ENCODE measurements at places on chromosomes 7 and 10.
A peak's percentile ranks its signal among the peaks of the same experiment; 100 is the strongest.

DNA sequence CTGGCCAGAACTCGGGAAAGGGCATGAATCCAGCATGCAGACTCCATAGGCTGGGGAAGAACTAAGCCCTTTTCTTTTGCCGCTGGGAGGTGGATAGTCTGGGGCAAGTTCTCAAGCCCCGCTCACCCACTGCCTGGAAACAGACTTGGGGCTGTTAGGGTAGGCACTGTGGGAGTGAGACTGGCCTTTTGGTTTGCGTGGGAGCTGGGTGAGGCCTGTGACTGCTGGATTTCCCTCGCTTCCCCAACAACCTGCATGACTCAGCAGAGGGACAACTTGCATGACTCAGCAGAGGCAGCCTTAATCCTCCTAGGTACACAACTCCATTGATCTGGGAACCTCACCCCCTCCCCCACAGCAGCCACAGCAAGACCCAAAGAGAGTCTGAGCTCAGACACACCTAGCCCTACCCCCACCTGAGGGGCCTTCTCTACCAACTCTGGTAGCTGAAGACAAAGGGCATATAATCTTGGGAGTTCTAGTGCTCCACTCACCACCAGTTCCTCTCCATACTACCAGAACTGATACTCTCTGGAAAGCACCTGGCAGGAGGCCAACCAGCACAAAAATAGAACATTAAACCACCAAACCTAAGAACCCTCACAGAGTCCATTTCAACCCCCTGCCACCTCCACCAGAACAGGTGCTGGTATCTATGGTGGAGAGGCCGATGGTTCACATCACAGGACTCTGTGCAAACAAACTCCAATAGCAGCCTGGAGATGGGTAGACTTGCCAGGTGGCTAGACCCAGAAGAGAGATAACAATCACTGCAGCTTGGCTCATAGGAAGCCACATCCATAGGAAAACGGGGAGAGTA, 81.4 kb upstream of the LAMB4 start:
- no peak for DNase-seq

DNA sequence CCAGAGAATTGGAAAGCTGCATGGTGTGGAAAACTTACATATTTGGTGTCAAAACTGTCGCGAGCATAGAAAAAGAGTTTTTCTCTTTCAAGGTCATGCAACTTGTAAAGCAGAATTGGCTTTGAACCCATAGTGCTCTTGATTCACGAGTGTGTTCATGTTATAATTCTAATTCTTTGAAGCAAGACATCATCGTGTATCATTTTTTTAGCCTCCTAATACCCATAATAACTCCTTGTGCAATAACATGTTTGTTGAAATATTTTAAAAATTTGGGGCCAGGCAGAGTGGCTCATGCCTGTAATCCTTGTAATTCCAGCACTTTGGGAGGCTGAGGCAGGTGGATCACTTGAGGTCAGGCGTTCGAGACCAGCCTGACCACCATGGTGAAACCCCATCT, 4.2 kb downstream of the CCL24 start:
- no peak for DNase-seq

DNA sequence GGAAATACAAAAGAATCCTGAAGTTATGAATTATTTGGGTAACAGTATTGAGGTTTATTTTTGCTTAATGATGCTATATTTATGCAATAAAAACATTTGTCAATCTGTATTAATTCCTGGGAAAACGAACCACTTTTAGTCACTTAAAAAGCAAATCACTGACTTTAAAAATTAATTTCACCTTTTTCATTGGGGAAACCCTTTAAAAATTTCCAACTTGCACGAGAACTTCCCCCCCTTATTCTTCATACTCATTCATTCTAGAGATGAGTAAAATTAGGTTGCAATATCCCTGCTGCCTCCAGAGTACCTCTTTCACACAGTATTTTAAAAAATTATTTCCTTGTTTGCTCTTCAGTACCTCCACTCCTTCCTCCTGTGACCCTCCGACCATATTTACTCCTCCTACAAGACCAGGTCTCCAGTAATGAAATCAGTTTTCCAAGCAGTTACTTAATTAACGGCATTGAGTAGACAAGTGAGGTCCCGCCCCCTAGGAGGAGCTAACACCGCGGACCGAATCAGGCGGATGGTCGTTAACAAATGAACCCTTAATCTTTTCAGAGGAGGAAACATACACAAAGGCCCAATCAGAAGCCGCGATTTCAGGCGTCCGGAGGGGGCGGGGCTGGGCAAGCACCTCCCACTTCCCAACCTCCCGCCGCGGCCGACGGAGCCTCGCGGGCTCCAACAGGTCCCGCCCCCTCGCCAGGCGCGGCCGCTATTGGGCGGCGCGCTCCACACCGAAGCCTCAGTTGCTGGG, 465 bp upstream of the TRIM24 start:
- peak; percentile 95 for DNase-seq

- DNase-seq, result no peak
Measured at GRCh38 chr7:133419041-133419440, 166.2 kb downstream of the EXOC4 start.

DNA sequence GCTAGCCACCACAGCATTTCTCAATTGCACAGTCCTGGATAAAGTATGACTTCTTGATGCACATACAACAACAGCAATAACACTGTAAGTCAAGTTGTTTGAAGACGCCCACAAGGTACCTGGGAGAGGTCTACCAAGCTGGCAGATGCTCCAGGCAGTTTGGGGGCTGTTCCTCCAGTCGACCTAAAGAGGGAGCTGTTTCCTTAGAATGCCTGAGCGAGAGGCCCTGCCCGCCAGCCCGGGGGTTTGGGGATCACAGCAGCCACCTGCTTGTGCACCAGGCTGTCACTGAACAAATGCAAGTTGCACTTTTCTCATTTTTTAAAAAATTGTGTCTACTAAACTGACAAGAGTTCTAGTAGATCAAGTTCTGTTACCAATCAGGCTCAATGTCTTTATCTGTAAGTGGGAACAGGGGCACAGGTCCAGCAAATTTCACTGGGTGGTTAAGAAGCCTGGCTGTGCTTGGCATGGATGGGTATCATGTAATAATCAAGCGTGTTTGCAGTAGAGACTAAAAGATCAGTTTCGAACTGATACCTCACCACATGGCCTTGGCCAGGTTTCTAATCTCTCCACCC, 193.8 kb upstream of the ADO start:
- peak; percentile 72 for DNase-seq

GRCh38 chr7:7517754-7518153, 17.9 kb downstream of the COL28A1 start:
- DNase-seq, result no peak

DNA sequence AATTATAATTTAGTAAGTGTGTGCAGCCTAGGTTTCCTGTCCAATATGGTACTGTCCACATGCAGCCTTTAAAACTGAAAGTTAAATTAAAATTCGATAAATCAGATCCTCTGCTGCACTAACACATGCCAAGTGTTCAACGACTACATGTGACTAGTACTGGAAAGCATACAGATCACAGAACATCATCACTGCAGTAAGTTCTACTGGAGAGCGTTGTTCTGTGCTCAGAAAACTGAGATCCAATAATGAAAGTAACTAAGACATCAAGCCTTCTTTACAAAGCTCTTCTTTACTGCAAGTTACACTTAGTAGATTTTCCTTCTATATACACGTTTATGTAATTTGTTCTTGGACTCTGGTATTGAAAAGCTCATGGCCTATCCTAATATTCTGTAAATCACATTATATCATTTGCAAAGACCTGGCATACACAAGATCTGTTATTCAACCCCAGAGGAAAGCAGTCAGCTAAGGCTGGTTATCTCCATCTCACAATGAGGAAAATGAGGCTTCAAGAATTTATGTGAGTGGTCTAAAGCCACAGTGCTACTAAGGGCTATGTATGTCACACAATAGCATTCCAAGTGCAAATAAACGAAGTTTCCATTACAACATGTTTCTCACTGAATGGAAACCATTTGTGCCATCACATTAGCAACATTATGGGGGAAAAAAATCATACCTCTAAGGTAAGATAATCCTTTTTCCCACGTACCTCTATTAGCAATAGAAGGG, 77.6 kb downstream of the VPS41 start:
- DNase-seq, result no peak

- no peak for DNase-seq
Measured at GRCh38 chr7:142528608-142529408, 220.5 kb upstream of the PRSS1 start.

- DNase-seq, result no peak
Measured at GRCh38 chr10:95835149-95835860, 72.5 kb upstream of the CC2D2B start.

GRCh38 chr7:96547371-96547811, 162.3 kb downstream of the SEM1 start:
- DNase-seq, result no peak

DNA sequence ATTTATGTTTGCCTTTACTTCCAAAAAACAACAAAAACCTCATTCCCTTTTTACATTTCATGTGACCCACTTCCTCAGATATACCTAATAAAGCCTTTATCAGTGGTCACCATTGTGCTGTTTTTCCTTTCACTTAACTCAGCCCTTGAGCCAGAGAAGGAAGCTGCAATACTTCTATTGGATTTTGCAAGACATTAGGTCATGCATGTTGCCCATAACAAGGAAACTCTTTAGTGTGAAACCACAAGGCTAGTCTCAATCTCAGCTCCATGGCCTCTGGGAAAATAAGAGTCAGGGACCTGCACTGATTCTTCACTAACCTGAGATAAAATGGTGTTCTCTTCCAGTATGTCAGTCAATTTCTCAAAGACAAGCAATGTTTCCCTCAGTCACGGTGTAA, 27.8 kb downstream of the STEAP4 start:
- no peak for DNase-seq

DNA sequence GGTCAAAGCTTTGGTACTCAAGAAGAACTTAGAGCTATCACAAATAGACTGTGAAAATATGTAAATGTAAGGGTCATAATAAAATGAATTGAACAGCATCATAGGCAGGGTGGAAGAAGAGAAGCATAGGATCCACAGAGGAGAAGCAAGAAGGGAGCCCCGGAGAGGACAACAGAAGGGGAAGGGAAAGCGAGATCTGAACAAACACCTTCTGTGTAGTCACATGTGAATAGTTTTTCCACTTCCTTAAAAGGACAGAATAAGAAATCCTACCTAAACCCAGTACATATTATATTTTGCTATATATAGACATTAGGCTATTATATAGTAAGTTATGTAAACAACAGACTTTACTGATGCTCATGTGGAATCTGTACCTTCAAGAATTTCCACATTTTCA, 160.2 kb downstream of the DKK1 start:
- DNase-seq, result no peak

DNA sequence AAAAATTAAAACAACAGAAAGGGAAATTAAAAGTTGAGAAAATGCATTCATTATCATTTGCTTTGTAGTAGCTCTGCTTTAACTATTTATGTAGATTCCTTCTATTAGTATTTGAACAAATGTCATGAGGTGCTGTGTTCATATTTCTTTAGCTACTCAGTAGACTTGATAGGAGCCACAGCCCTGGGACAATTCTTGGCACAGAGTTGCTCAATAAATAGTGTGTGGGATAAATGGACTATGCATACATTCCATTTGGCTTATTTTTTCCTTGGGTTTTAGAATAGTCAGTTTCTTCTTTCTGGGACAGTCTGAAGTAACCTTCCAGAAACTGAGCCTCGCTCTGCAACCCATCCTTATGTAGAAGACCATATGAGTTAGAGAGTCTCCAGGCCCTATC, 13.4 kb downstream of the RPP30 start:
- DNase-seq, result no peak

- DNase-seq, result no peak
Measured at GRCh38 chr10:73054286-73054685, 42.4 kb downstream of the P4HA1 start.

- no peak for DNase-seq
Measured at GRCh38 chr7:80278737-80279136, 144.1 kb downstream of the GNAI1 start.

- no peak for DNase-seq
Measured at GRCh38 chr7:107700570-107700969, 39.9 kb downstream of the SLC26A4 start.

DNA sequence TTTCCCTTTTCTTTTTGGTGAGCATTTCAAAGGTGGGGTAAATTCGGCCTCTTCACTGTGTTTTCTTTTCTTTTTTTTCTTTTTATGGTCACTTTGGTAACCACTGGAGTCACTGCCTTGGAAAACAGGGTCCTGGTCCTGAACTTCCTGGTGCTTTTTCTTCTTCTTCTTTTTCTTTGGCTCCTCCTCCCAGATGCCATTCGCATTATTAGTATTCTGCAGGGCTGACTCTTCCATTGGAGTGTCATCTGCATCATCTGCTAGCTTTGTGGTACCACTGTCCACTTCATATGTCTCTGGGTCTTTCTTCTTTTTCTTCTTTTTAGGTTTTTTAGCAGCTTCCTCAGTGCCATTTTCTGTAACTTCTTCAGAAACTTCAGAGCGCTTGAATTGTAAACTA, 10.5 kb downstream of the POLR1F start:
- DNase-seq, result no peak

DNA sequence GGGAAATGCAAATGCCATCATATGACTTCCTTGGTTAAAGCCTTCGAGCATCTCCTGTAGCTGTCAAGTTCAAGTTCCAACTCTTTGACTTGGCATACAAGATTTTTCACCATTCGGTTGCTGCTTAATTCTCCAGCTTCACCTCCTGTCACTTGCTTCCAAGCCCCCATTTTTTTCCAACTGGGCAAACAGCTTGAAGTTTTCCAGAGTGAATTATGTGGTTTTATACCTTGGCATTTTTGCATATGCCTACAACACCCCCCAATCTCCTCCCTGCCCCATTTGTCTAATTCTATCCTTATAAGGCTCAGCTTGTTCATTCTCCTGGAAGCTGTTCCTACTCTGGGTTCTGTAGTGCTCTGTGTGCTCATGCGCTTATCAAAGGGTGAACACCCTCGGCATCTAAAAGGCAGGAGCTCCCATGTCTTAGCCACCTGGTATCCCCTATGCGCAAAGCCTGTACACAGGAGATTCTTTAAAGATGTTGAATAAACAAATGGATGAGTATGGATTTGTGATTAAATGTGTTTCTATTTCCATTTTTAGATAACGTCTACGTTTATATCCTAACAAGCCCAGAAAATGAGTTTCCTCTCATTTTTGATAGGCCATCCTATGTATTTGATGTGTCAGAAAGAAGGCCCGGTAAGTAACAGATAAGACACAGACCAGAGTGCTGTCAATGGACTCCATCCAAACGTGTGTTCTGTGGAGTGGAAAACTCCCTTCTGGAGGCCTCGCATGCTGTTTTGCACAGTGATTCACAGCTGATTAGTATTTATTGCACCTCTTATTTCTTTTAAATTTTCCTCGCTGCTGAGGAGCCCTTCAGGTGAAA, 52.5 kb downstream of the CDHR3 start:
- DNase-seq, result no peak

DNA sequence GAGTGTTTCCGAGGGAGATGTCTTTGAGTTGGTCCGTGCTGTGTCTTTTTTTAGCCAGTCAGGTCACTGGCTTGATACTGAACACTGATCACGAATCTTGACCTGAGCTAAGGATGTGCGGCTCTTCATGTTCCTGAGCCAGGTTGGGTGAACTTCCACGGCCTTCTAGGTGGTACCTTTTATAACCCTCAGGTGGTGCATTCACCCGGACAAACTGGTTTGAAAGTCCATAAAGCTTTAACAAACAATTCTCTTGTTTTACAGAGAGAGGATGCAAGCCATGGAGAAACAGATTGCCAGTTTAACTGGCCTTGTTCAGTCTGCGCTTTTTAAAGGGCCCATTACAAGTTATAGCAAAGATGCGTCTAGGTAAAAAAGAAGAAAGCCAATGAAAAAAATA, 229.5 kb downstream of the ARHGAP21 start:
- DNase-seq, result no peak

- DNase-seq, result no peak
Measured at GRCh38 chr7:151197932-151198331, 10.9 kb upstream of the ASB10 start.

GRCh38 chr10:113274176-113274829, 278.6 kb upstream of the HABP2 start:
- DNase-seq, result no peak

Measured in stimulated activated CD4-positive, alpha-beta T cell treated with anti-CD3 and anti-CD28 coated beads, Interleukin-15, amount 100 ng/mL, for 48 hours (primary cell).